ENCODE measurements at places on chromosomes 2 and 18. TPM values are rescaled to one million over a fixed set of nuclear protein-coding genes. Genes with fewer than 3 reads are reported as not detected.
A peak's percentile ranks its signal among the peaks of the same experiment; 100 is the strongest.

Gene ASAP2
- 20.4 TPM for total RNA-seq

Gene LYPD1
- total RNA-seq, result 28.6 TPM

Gene MARCO
- total RNA-seq, result not detected

Gene TBR1
- total RNA-seq, result not detected

Gene EMILIN1
- 0.10 TPM for total RNA-seq

Gene TYMS
- total RNA-seq, result 47.8 TPM

Gene ZSCAN30
- total RNA-seq, result 20.2 TPM

Gene CDK5R2
- total RNA-seq, result 0.03 TPM

Gene KLHL30
- total RNA-seq, result 6.3 TPM

Gene WDR54
- total RNA-seq, result 72.9 TPM

Gene PAIP2B
- 0.28 TPM for total RNA-seq

Gene DCDC2C
- total RNA-seq, result not detected

Gene GALNT5
- not detected for total RNA-seq

DNA sequence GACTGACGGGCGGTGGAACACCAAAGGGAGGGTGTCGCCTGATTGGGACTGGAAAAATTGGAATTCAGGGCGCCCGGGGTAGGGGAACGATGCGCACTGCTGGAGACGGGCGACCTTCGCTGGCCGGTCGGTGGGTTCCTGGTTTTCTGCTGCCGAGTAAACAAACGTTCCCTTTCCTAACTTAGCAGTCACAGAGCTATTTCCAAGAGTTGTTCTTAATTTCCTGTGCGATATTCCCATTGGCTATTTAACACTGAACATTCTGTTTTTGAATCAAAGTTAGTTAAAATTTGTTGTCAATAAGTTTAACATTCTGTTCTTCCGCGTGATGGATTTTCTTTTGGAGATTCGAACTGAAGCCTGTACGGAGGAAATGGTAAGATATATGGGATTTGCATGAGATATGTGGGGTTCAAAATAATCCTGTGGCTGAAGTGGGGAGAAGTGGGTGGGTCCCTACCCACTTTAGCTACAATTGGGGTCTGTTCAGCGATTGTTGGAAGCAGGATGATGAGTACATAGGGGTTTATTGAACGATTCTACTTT, 862 bp downstream of the C18orf54 start:
- no peak for DNase-seq

DNA sequence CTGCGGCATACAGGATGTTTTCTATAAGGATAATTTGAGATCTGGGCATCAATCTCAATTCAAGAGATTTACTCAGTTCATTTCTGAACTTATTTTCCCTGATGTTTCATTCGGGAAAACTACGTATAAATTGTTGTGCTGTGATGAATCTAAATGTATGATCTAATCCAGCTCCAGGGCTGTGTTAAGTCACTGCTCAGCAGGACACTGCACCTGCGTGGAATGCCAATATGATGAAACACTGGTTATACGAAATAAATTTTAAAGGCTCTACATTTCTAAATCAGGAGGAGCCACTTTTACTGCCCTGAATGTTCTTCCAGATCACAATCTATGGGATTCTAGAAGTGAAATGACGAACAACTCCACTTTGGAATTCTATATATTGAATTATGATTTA, 259.0 kb downstream of the HNMT start:
- DNase-seq, result peak; percentile 83

DNA sequence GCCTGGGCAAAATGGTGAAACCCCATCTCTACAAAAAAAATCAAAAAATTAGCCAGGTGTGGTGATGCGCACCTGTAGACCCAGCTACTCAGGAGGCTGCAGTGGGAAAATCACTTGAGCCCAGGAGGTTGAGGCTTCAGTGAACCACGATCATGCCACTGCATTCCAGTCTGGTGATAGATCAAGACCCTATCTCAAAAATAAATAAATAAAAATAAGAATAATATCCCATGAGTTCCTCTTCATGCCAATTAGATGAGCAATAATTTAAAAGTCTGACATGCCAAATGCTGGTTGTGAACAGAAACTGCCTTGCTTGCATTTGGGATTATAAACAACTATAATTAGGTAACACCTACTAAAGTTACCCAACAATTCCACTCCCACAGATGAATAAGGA, 22.1 kb upstream of the ANKRD44 start:
- DNase-seq, result no peak

- peak; percentile 78 for DNase-seq
Observed at GRCh38 chr18:22552254-22552653, 134.5 kb upstream of the CTAGE1 start.

- no peak for DNase-seq
Observed at GRCh38 chr2:11870584-11870983, 124.2 kb downstream of the LPIN1 start.

- no peak for DNase-seq
Observed at GRCh38 chr2:150208689-150209088, 278.8 kb downstream of the RND3 start.

DNA sequence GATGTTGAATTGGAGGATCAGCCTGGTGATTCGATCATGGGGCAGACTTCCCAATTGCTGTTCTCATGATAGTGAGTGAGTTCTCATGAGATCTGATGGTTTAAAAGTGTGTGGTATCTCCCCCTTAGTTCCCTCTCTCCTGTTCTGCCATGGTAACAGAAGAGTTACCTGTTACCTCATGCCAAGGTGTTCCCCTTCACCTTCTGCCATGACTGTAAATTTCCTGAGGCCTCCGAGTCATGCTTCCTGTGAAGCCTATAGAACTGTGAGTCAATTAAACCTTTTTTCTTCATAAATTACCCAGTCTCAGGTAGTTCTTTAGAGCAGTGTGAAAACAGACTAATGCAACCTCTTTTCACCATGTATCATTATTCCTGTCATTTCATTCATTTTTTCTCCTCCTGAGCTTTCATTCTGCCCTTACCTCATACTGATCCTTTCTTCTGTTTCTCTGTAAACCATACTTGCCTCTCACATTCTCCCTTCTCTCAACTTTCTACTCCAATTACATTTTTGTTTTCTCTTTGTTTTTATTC, 22.0 kb downstream of the STARD6 start:
- DNase-seq, result no peak

- no peak for DNase-seq
Observed at GRCh38 chr2:134232868-134233727, 20.8 kb upstream of the MGAT5 start.

DNA sequence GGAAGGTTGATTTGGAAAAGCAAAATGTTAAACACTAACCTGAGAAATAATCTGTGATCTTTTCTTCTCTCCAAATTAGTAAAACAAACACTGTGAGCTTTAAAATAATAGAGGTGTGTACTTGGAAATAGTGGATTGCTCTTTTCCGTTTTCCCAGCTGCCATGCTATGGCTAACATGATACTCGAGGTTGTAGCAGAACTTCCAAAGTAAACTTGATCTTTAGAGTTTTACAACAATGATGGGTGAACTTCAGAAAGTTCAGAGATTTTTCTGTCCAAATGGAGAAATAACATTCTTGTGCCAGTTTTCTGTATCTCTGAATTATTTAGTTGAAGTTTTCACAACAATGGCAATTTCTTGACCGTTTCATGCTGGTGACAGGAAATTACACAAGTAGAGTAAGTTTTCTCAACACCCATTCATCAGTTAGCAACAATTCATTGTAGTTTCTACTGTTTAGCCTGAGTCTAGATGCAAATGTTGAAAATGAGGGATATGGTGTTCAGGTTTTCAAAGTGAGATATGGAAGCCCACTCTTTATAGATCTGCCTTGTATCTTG, 135.3 kb upstream of the CTAGE1 start:
- no peak for DNase-seq

DNA sequence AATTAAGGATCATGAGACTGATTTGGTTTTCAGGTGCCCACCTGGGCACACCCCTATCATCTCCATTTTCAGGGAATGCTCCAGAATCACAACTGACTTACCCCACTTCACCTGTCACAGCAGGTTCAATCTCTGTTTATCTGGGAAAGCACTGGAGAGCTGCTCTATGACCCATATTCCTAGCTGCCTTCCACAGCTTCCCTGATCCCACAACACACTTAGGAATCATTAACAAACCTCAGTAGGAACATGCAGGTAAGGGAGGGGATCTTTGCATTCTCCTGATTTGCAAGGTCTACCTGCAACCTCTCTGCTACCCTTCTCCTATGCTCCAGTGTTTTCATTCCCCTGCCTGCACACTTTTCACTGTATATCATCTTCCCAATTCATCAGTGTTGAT, 18.7 kb upstream of the FABP1 start:
- no peak for DNase-seq

DNA sequence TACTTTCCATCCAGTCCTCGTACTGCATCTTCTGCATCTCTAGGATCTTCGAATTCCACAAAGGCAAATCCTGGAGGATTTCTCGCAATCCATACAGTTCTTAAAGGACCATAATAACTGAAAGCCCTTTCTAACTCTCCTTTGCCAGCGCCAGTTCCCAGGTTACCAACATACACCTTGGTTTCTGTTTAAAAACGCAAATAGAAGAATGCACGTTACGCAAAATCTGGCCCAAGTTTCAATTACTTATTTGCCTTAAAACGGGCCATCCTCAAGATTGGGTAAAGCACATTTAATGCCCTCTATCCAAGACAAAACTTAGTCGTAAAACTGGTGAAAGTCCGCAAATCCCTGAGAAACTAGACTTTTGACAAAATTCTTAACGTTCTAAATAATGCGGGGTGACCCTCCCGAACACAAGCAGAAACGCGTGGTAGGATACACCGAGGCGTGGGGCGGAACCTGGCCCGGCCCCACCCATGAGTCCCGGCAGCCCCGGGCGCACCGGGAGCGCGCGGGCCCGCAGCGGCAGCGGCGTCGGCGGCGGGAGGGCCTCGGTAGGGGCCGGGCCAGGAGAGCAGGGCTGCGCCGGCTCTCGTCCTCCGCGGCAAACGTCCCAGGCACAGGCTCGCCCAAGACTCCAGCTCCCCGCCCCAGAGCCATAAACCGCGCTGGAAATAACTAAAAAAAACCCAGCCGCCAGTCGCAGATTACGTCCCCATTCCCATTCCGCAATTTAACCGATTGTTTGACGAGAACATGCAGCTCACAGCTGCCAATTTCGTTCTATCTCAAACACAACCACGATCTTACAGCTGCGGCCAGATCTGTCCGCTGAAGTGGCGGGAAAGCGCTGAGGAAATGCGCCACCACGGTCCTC, 910 bp downstream of the SRSF7 start:
- no peak for DNase-seq

DNA sequence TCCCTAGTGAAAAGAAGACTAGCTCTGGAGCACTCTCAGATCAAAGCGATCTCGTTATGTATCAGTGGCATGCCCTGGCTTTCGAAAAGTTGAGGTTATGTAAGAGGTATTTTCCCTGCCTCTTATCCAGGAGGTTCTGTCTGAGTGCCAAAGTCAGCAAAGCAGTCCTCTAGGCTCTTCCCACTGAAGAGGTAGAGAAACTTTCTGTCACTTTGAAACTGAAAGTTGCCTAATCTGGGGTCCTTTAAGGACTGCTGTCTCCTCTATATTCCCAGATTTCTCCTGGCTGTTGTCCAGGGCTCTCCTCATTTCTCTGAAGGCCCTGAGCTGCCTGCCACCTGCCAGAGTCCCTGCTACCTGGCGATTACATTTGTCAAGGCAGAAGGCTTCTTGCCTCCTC, 96.3 kb downstream of the B3GNT2 start:
- peak; percentile 46 for DNase-seq

DNA sequence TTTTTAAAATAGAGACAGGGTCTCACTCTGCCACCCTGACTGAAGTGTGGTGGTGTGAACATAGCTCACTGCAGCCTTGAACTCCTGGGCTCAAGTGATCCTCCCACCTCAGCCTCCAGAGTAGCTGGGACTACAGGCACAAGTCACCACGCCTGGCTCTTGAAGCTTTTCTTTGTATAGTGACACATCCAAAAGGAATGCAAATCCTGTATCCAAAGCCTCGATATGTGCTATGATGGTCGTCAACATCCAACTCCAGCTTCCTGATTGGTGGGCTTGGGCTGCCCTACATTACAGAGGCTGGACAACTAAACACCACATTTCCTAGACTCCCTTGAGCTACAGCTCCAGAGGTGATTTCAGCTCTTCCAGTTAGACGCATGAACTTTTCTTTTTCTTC, 101.7 kb upstream of the PGAP1 start:
- peak; percentile 96 for DNase-seq

DNA sequence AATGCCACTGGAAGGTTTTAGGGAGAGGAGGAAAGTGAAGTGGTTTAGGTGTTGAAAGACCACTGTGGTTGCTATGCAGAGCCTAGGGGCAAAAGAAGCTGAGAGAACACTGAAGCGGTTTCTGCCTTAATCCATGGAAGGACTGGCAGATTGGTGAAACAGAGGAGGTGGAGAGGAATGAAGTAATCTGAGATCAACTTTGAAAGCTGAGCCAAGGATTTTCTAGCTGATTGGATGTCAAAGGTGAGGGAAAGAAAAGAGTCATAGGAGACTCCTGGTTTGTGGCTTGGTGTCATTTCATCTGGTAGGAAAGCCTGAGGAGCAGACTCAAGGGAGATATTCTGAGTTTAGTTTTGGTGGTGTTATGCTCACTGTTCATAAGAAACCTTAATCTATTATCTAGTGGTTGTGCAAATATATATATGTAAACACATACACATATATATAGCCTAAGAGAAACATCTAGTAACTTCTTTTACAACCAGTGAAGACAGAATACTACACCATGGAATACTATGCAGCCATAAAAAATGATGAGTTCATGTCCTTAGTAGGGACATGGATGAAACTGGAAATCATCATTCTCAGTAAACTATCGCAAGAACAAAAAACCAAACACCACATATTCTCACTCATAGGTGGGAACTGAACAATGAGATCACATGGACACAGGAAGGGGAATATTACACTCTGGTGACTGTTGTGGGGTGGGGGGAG, 134.1 kb upstream of the CREB1 start:
- peak; percentile 41 for DNase-seq

DNA sequence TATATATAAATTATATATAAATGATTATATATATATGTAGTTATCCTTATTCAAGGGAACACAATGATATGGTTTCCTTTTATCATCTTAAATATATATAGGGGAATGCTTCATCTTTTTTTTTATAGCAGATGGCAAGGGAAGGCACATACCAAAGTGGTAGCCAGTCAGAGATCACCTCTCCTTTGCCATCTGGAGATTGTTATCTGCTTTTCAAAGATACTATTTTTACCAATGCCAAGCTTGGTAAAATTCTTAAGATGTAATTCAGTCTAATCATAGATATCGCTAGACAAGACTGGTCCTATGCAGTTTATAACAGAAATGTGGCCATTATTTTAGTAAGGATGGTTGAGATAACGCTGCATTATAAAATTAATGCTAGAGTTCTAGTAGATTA, 64.7 kb upstream of the DSEL start:
- no peak for DNase-seq

GRCh38 chr18:34773961-34774766, 64.1 kb downstream of the DTNA start:
- DNase-seq, result peak; percentile 84

- no peak for DNase-seq
Observed at GRCh38 chr2:232748038-232748437, 28.3 kb downstream of the KCNJ13 start.

DNA sequence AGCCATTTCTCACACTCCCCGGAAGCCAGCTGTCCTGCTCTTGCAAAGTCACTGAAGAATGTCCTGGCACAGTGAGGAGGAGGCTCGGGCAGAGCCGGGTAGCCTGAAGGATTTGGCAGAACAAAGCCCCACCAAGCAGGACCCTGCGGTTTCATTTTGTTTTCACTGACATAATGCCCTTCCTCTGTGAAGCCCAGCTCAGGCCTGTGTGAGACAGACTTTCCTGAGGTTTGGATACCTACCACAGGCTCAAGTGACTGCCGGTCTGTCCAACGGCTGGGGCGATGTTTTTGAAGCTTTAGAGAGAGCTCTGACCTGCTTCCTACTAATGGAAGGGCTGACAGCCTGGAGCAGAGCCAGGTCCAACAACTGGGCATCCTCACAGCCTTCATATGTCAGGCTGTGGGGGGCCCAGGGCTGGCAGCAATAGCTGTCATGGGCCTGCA, 99.8 kb upstream of the FZD7 start:
- DNase-seq, result no peak

Data from A172 (cell line).